Fibroblast of the conjunctiva (primary cell): ENCODE measurements at places on chromosomes 16 and 17.

GRCh38 chr17:75626496-75627038 lies 6.7 kb upstream of the SMIM5 start:
- no peak for DNase-seq

GRCh38 chr17:77445760-77446532 lies 305.2 kb downstream of the SEC14L1 start:
- DNase-seq, result no peak

GRCh38 chr17:60167065-60167741 lies 17.4 kb downstream of the CA4 start:
- DNase-seq, result no peak

- peak; percentile 92 for DNase-seq
Observed at GRCh38 chr17:70137451-70138230, 31.7 kb upstream of the KCNJ2 start.

- DNase-seq, result no peak
Observed at GRCh38 chr16:87839542-87840270, 29.6 kb downstream of the SLC7A5 start.

GRCh38 chr16:10740845-10741208 lies 2.8 kb upstream of the NUBP1 start:
- no peak for DNase-seq

DNA sequence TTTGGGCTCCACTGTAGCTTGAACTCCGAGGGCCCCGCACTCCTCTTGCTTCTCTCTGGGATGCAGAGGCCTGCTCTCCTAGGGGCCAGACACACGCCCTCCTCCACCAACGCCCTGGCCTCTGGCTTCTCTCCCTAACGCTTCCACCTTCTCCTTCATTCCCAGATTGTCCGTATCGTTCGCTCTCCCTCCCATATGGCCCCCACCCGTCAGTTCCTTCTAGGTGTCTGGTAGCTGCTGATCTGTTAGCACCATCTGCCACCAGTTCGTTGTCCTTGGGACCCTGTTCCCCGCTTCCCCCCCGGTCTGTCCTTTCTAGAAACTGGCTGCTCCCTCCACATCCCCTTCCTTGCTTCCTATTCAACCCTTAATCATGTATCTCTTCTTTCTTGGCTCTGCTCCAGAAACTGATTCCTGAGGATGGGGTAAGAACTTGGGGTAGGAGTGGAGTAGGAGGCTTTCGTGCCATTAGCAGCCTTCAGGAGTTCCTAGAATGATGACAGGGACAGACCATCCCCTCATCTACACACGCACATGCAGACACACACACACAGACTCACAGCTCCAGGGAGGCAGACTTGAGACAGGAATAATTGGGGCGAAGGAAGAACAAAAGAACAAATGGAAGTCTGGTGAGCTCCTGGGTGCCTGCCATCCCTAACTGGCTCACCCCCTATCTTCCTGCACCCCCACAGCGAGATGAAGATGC lies 4.3 kb downstream of the ATP1B2 start:
- no peak for DNase-seq

GRCh38 chr16:53741546-53741945 lies 37.6 kb downstream of the FTO start:
- DNase-seq, result no peak

DNA sequence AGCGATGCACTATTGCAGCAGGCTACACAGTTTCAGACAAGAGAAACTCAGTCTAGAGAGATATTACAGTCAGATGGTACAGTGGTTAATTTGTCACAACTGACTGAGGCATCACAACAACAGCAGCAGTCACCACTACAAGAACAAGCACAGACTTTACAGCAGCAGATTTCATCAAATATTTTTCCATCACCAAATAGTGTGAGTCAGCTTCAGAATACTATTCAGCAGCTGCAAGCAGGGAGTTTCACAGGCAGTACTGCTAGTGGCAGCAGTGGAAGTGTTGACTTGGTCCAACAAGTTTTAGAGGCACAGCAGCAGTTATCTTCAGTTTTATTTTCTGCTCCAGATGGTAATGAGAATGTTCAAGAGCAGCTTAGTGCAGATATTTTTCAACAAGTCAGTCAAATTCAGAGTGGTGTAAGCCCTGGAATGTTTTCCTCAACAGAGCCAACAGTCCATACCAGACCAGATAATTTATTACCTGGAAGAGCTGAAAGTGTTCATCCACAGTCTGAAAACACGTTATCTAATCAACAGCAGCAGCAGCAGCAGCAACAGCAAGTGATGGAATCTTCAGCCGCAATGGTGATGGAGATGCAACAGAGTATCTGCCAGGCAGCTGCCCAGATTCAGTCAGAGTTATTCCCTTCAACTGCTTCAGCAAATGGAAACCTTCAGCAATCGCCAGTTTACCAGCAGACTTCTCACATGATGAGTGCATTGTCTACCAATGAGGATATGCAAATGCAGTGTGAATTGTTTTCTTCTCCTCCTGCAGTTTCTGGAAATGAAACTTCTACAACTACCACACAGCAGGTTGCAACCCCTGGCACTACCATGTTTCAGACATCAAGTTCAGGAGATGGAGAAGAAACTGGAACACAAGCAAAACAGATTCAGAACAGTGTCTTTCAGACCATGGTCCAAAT lies 34.1 kb downstream of the NQO1 start:
- DNase-seq, result no peak

DNA sequence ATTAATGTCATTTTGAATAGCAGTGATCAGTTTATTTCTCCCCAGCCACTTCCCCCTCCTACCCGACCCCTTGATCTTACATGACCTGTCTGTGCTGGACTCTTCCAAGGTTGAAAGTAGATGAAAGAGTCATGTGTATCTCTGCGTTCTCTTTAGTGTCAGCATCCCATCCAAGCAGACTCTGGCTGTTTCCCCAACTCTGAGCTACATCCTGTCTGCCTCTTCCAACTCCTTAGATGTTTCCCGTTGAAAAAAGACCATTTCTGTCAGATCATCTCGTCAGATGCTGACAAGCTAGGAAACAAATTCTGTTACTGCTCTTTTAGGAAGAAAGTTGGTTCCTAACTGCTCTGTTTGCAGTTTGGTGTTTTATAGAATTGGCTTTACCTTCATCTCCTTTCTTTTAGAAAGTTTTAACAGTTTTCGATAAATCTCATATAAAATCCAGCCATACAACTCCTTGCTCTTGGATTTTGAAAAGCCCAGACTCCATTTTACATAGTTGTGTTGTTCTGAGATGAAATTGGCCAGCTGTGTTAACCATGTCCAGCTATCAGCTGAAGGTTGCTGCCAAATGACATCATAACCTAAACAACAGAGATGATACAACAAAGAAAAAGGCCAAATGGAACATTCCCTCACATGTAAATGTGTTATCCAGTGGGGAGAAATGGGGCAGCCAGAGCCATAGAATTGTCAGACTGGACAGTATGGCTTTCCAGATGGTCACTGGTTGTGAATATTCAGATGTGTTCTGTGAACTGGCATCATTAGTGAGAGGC lies 43.5 kb downstream of the CYB561 start:
- peak; percentile 51 for DNase-seq

- no peak for DNase-seq
Observed at GRCh38 chr16:24686678-24687077, 42.8 kb upstream of the TNRC6A start.

- no peak for DNase-seq
Observed at GRCh38 chr17:13073018-13073417, 55.2 kb upstream of the ELAC2 start.

- DNase-seq, result no peak
Observed at GRCh38 chr17:2222901-2223616, 80.5 kb downstream of the SMG6 start.

- DNase-seq, result no peak
Observed at GRCh38 chr17:2730764-2731353, 18.6 kb downstream of the CCDC92B start.

- peak; percentile 61 for DNase-seq
Observed at GRCh38 chr17:75428543-75429469, 23.3 kb upstream of the GRB2 start.

- no peak for DNase-seq
Observed at GRCh38 chr16:86095906-86096485, 197.0 kb downstream of the IRF8 start.

DNA sequence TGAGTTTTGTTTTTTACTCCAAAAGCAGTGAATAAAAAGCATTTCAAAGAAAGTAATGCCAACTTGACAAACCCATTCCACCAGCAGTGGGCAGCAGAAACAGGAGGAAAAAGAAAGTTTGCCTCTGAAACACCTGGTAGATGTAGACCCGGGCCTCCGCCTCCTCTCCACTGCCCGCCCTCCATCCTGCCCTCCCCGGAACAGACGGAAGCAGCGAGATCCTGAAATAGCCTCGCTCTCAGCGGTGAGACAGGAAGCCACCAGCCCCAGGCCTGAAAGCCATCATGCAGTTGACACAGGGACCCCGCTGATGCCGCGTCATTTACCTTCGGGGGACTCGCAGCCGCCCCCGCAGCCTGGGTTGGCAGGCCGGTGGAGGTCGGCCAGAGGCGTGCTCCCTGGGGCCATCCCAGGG lies 67.8 kb downstream of the C16orf78 start:
- DNase-seq, result no peak

- no peak for DNase-seq
Observed at GRCh38 chr17:13363771-13364170, 238.0 kb downstream of the HS3ST3A1 start.

DNA sequence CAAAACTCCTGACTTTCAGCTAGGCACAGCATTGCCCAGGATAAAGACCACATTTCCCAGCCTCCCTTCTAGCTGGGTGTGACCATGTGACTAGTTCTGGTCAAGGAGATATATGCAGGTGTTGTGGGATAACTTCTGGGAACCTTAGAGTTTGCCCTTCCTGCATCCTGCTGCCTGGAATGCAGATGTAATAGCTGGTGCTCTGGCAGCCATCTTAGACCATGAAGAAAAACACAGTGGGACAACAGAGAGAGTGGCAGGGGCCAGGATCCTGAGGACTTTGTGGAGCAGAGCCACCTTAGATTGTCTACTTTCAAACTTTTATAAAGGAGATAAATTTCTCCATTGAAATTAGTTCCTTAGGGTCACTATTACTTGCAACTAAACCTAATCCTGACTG lies 101.3 kb downstream of the GSG1L start:
- DNase-seq, result no peak

- no peak for DNase-seq
Observed at GRCh38 chr17:79834565-79835469, 4.4 kb downstream of the CBX4 start.

DNA sequence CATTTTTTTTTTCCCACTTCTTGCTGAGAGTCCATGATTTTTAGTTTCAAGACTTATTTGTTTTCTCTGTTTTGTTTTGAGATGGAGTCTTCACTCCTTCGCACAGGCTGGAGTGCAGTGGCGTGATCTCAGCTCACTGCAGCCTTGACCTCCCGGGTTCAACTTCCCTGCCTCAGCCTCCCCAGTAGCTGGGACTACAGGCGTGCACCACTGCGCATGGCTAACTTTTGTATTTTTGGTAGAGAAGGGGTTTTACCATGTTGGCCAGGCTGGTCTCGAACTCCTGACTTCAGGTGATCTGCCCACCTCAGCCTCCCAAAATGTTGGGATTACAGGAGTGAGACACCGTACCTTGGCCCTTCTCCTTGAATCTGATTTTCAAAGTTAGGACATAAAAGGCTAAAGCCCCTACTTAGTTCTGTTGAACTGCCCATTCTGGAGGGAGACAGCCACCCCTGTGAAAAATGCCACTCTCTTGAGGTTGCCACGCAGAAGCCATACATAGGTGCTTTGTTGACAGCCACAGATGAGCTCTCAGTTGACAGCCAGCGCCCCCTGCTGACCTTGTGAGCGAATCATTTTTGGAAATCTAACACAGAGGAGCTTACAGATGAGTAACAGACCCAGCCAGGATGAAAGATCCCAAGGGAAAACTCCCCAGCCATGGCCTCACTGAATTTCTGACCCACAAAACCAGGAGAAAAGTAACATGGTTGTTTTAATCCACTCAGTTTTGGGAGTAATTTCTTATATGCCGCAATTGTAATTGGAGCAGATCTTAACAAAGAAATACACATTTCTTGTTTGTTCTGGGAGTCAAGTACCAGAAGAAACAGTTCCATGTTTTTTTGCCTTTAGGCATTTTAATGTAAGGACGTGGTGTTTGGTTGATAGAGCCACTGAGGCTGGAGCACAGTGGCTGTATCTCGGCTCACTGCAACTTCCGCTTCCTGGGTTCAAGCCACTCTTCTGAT lies 38.8 kb downstream of the PKD1L3 start:
- DNase-seq, result peak; percentile 89

DNA sequence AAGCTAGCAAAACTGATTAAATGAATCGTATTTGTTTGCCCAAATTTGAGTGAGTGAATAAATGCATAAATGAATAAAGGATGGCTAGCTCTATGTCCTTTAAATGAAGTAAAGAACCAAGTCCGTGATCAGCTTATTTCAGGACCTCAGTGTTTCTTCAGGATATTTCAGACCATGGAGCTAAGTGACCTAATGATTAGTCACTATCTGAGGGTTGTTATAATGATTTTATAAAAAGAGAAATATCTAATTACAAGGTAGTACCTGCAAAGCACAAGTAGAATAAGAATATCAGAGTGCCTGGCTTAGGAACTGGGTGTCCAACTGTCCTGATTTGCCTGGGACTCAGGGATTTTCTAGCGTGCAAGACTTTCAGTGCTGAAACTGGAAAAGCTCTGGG lies 12.5 kb downstream of the KCNJ2 start:
- DNase-seq, result no peak

- DNase-seq, result no peak
Observed at GRCh38 chr17:70314506-70314905, 145.2 kb downstream of the KCNJ2 start.

GRCh38 chr17:15260376-15261257 lies 4.5 kb downstream of the PMP22 start:
- DNase-seq, result peak; percentile 77

DNA sequence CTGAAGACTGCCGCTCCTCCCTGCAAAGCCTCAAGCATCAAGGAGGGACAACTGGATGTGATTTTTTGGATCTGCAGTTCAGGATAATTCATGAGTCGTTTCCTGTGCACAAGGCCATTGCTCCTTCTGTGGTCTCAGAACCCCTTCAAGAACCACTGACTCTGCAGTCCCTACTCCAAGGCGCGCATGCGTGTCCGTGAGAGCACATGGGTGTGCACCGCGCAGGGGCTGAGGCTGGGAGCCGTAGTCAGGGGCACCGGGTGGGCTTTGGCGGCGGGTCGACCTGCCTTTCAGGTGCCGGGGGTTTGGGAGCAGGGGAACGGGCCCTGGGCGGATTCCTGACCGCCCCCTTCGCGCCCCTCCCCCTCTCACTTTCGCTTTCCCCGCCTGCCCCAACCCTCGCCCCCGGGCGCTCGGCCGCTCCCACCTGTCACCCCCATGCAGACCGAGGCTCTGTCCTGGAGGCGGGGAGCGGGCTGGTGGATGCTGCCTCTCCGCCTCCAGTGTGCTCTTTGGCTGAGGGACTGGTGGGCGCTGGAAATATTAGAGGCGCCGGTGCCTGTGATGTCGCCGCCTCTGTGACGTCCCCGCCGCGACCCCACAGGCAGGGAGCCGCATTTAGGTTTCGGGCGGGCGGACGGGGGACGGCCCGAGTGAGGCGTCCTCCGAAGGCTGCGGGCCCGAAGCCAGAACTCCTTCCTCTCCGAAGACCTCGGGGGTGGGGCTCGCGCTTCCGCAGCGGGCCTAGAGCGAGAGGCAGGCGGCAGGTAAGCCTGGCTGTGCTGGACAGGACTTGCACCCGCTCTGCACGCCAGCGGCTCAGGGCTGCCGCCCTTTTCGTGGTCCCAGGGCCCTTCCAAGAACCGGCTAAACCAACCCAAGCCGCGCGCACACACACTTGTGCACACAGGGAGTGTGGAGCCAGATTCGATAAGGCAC lies at the start of gene SPATA32:
Gene SPATA32 (minus strand): TSS at position 518 of the 939 bp plus-strand sequence. CDS start 78 bp downstream, at position 440.
- DNase-seq, result no peak

- DNase-seq, result no peak
Observed at GRCh38 chr17:1120596-1121441, 59.0 kb downstream of the ABR start.

GRCh38 chr17:57671667-57672632 lies 73.1 kb downstream of the CCDC182 start:
- peak; percentile 63 for DNase-seq
